ENCODE measurements at places on chromosomes 1 and 21.

- peak; percentile 25 for DNase-seq
Observed at GRCh38 chr21:41460578-41461527, 34.8 kb downstream of the MX1 start.

DNA sequence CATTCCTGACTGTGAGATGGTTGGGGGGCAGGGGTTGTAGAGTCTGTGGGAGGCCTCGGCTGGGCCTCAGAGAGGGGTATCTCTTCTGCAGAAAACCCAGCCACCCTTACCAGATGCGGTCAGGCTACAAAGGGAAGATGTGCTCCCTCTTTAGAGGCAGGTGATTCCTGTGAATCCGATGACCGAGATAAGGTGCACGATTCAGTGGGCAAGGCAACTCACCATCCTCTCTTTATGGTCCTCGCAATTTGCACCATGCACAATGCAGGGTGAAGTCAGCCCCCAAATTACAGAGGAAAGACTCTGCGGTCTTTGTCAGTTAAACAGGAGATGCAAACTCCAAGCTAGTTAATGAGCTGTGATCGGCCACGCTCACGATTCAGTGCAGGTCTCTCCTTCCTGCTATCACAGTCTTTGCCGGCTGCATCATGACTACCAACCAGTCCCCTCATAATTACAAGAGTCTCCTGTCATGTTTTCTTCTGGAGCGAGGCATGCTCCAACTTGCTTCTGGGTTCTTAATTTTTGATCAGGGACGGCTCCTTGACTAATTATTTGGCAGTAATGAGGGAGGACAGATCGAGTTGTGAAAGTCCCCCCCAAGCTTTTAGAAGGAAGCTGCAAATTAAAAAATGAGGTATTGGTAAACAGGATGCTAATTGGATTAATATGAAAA lies 12.5 kb downstream of the TP73 start:
- DNase-seq = no peak

DNA sequence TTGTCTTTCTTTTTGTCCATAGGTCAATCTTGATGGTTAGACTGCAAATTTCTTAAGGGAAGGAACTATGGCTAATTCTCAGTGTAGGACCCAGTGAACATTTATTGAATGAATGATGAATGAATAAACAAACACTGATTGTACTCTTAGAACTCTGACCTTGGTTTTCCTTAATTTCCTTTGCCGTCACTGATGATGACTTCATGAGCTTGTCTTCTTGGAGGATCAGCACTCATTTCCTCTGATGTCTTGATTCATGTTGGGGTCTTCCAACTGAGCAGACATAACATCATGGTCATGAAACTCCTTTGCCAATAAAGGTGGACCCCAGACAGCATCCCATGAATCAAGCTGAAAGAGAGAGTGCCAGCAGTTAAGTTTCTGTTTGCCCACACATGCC lies 96.3 kb downstream of the PLPP3 start:
- no peak for DNase-seq

DNA sequence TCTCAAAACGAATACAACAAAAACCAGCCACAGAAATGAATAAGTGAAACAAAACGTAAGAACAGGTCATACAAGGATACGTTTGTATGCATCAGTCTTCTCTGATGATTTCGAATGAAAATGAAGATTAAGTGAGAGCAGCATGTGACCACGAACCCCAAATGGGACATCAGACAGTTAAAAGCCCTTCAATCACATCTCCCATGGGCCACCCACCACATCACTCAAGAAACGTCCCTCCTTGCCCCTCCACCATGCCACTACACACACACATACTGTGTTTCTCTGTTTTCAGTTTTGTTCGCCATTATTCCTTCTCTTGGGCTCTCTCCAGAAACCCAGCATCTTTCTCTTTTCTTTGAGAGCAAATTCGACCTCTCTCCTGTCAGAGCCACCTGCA lies 355.6 kb upstream of the KAZN start:
- DNase-seq = no peak

- no peak for DNase-seq
Observed at GRCh38 chr1:96598416-96599168, 123.0 kb upstream of the PTBP2 start.

- no peak for DNase-seq
Observed at GRCh38 chr1:175221557-175222175, 29.1 kb upstream of the KIAA0040 start.

GRCh38 chr1:185317886-185318310 lies 855 bp upstream of the IVNS1ABP start:
- DNase-seq = peak; percentile 64

DNA sequence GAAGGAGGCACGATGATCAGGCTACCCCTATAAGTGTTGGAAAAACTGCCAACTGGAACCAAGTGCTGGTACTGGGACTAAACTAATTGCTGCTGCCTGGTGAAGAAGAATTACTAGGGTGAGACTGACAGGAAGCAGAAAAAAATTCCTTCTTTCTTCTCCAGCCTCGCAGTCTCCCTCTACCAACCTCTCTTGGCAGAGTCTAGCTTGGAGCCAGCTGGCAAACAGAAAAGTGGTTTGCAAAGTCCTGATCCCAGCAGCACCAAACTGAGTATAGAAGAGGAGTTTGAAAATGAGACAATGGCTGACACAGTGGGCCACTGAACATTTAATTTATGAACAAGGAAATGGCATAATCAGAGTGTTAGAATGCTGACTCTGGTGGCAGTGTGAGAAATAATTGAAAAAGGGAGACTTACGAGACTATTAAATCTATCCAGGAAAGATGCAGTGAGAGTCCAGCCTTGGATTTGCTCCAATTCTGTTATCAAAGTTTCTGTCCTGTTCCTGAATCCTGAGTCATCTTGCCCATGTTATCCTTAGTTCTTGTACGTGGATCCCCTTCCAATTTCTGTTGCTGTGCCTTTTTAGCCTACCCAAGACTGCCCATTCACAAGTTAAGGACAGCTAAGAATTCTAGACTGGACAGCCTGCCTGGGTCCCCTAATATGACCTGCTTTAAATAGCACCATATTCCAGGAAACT lies 23.7 kb upstream of the DISP1 start:
- DNase-seq = no peak

All from activated effector memory CD4-positive, alpha-beta T cell treated with Interleukin-2 at 50 U/mL for 16 hours (primary cell).